Gastroesophageal sphincter (tissue), 4 donors: ENCODE measurements at places on chromosomes 5 and 9. TPM values are rescaled to one million over a fixed set of nuclear protein-coding genes. Genes with fewer than 3 reads are reported as not detected.

GABRG2 gene
- total RNA-seq, result 0.39 TPM

TLR4 gene
- total RNA-seq, result 10.1 TPM

RPS14 gene
- 2,761 TPM for total RNA-seq

ZNF483 gene
- 10.8 TPM for total RNA-seq

BNC2 gene
- total RNA-seq, result 93.2 TPM

NFIB gene
- total RNA-seq, result 68.3 TPM
